ENCODE measurements at places on chromosomes 16 and 17. TPM values are rescaled to one million over a fixed set of nuclear protein-coding genes. Genes with fewer than 3 reads are reported as not detected.

WFIKKN1 gene
- total RNA-seq, result 0.60 TPM

CRISPLD2 gene
- total RNA-seq, result 0.31 TPM

GRCh38 chr17:74268558-74268957 lies 5.5 kb upstream of the DNAI2 start:
- no peaks in the 10 kb centered on the region for H3K36me3 ChIP-seq
- no peak overlapping the region for H3K4me3 ChIP-seq
- H3K27ac ChIP-seq, result no peak overlapping the region
- no peak for DNase-seq
- H3K4me1 ChIP-seq, result peaks cover 2% of the 10 kb centered on the region

DNA sequence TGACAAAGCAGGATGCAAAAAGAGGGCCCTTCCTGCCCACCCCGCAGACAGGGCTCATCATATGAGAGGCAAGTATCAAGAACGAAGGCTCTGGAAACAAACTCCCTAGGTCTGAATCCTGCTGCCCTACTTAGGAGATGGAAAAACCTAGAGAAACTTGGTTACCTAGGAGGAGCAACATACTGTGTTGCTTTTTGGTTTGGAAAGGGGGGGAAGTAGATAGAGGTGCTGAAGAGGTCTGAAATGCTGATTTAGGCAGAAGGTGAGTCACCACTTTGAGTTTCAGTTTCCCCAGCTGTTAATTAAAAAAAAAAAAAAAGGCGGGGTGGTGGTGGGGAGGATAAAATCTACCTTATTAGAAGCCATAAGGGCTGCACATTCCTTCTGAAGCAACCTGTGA lies 1.5 kb downstream of the N4BP1 start:
- DNase-seq, result no peak
- H3K4me3 ChIP-seq, result no peak overlapping the region
- no peaks in the 10 kb centered on the region for H3K27me3 ChIP-seq
- H3K4me1 ChIP-seq, result peaks cover 42% of the 10 kb centered on the region

DNA sequence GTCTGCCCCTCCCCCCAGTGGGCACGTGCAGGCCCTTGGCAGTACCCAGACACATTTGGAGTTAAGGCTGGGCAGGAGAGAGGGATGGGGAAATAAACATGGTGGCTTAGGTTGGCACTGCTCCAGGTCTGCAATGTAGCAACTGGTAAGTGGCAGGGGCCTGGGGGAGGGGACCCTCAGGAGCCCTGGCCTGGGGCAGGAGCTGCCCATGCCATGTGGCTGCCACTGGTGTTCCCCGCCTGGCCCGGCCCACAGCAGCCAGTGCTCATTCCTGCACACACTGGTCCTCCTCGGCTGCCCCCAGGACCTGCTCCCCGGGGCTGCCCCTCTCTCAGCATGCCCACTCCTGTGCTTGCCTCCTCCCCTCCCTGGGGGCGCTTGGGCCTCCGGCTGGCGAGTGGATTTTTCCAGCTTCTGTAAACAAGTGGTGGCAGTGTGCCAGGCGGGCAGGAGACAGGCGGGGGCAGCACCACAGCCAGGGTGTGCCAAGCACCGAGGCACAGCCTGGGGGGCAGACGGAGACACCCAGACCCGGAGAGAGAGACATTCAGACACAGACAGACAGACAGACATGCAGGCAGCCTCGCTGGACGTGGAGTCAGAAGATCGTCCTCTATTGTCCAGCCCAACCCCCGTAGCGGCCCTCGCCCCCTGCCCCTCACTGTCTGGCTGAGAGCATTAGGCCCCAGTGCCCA lies 9.4 kb downstream of the THRA start:
- DNase-seq, result no peak
- peaks cover 43% of the 10 kb centered on the region for H3K4me1 ChIP-seq
- no peaks in the 10 kb centered on the region for H3K36me3 ChIP-seq
- H3K4me3 ChIP-seq, result no peak overlapping the region
- H3K27ac ChIP-seq, result no peak overlapping the region
- no peaks in the 10 kb centered on the region for H3K27me3 ChIP-seq

GRCh38 chr16:87725596-87726235 lies 40.1 kb downstream of the KLHDC4 start:
- H3K4me3 ChIP-seq, result no peak overlapping the region
- H3K36me3 ChIP-seq, result peaks cover 25% of the 10 kb centered on the region
- no peak for DNase-seq
- H3K27ac ChIP-seq, result no peak overlapping the region
- H3K4me1 ChIP-seq, result peaks cover 7% of the 10 kb centered on the region

All from activated naive CD8-positive, alpha-beta T cell treated with anti-CD3 and anti-CD28 coated beads, Interleukin-2, amount 10 ng/mL, durations not matched to agents 7 days and 5 days (primary cell).